ENCODE measurements at places on chromosomes 16 and 17.
A peak's percentile ranks its signal among the peaks of the same experiment; 100 is the strongest.

DNA sequence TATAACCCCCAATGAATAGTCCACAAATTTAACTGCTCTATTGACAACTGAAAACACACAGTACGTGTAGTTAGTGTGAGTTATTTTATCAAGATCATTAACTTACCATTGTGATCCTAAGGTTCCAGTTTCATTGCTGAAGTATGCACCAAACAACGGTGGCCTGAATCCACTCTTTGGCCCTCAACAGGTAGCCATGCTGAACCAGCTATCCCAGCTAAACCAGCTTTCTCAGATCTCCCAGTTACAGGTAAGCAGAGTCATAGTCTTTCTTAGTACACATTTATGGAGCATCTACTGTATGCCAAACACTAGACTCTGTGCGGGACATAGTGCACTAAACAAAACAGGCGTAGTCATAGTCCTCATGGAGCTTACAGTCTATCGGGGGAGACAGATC lies 40.3 kb upstream of the SLC5A11 start:
- no peaks in the 10 kb centered on the region for H3K27me3 ChIP-seq
- no peak for DNase-seq
- no peaks in the 10 kb centered on the region for H3K4me1 ChIP-seq
- no peak overlapping the region for H3K4me3 ChIP-seq
- H3K36me3 ChIP-seq = peaks cover 37% of the 10 kb centered on the region
- H3K27ac ChIP-seq = no peak overlapping the region

GRCh38 chr16:48008011-48008525 lies 147.7 kb downstream of the ABCC12 start:
- H3K27ac ChIP-seq = no peak overlapping the region
- H3K4me1 ChIP-seq = peaks cover 5% of the 10 kb centered on the region
- H3K4me3 ChIP-seq = no peak overlapping the region
- no peak for DNase-seq

DNA sequence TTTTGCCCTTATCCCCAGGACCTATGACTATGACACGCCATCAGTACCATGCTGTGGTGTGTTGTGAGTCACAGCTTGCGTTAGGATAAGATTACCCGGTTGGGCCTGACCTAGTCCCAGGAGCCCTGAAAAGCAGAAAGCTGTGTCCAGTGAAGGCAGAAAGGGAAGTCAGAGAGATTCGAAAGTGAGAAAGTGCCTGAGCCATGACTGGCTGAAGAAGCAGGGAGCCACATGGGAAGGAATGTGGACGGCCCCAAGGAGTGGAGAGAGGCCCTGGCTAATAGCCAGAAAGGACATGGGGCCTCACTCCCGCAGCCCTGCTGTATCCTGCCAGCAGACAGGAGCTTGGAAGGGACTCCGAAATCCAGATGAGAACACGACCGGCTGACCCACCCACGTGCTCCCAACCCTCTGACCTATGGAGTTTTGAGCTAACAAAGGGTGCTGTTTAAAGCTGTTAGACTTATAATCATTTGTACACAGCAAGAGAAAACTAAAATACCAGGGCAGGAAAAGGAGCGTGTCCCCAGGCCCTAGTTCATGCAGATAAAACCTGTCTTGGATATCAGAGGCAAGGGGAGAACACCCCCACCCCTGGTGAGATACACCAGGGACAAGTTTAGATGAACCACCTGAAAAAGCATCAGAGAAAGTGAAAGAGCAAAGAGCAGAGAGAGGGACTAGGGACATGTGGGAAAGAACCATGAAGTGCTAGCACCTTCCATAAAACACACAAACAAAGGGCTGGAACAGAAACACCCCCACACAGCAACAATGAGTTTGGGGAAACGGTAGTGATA lies 115.3 kb downstream of the SLC39A11 start:
- H3K36me3 ChIP-seq = no peaks in the 10 kb centered on the region
- H3K4me3 ChIP-seq = peak overlapping the region; percentile 16
- peaks cover 25% of the 10 kb centered on the region for H3K4me1 ChIP-seq
- DNase-seq = no peak

GRCh38 chr17:34997355-34997862 lies 17.1 kb downstream of the LIG3 start:
- H3K4me3 ChIP-seq = no peak overlapping the region
- peaks cover 4% of the 10 kb centered on the region for H3K4me1 ChIP-seq
- H3K27me3 ChIP-seq = no peaks in the 10 kb centered on the region
- DNase-seq = no peak
- no peak overlapping the region for H3K27ac ChIP-seq

- peak overlapping the region; percentile 80 for H3K4me3 ChIP-seq
- peaks cover 14% of the 10 kb centered on the region for H3K4me1 ChIP-seq
- H3K27me3 ChIP-seq = no peaks in the 10 kb centered on the region
- no peak for DNase-seq
- no peaks in the 10 kb centered on the region for H3K36me3 ChIP-seq
These were observed 1.0 kb downstream of the GALNS start for GRCh38 chr16:88855736-88856121.

Measured in type B pancreatic cell (in vitro differentiated cells).